Activated CD8-positive, alpha-beta T cell treated with anti-CD3 and anti-CD28 coated beads for 36 hours (primary cell): ENCODE measurements at places on chromosomes 2 and 18. TPM values are rescaled to one million over a fixed set of nuclear protein-coding genes. Genes with fewer than 3 reads are reported as not detected.

Gene PPP4R1
- 31.4 TPM for total RNA-seq

Gene MAB21L4
- total RNA-seq: not detected

Gene ORMDL1
- 48.2 TPM for total RNA-seq

Gene SPATA3
- total RNA-seq: 0.76 TPM

Gene FBLN7
- total RNA-seq: 7.9 TPM

Gene CAPN14
- 0.69 TPM for total RNA-seq

Gene WIPF1
- total RNA-seq: 365 TPM

Gene UGT1A8
- not detected for total RNA-seq

Gene KCNG2
- not detected for total RNA-seq

Gene ZNF396
- 0.38 TPM for total RNA-seq

Gene CHMP1B
- total RNA-seq: 25.8 TPM

Gene BOLL
- not detected for total RNA-seq
